ENCODE measurements at places on chromosomes 3 and 15.

GRCh38 chr3:160953686-160954085 lies 151.5 kb downstream of the B3GALNT1 start:
- no peak for DNase-seq

- no peak for DNase-seq
These were observed 17.7 kb downstream of the MYNN start for GRCh38 chr3:169790687-169791429.

DNA sequence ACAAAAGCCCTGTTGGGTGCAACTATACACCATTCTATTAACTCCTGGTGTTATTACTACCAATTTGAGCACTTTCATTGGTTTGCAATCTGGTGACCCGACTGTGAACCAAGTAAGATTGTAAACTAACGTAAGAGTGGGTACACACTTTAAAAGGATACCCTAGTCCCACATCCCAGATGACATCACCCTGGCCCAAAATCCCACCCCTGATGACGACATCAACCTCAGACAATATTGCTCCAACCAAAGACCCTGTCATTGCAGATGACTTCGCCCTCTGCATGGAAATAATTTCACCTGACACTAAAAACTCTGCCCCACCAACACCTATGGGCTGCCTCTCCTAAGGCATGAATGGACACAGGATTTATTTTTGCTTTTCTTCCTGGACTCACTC lies 25.6 kb upstream of the MKRN3 start:
- no peak for DNase-seq

GRCh38 chr3:23662079-23662617 lies 143.6 kb upstream of the UBE2E1 start:
- DNase-seq: no peak

DNA sequence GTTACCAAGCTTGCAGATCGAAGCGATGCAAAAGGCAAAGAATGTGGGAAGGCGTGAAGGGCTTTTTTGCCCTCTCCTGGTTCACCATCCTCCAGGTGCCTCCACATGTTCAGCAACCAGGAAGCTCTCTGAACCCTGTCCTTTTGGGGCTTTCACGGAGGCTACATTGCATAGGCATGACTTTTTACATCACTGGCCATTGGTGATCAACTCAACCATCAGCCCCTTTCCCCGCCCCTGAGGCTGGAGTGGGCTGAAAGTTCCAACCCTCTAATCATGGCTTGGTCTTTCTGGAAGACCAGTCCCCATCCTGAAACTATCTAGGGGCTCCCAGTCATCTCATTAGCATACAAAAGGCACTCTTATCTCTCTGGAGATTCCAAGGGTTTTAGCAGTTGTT lies 52.6 kb downstream of the UACA start:
- DNase-seq: no peak

DNA sequence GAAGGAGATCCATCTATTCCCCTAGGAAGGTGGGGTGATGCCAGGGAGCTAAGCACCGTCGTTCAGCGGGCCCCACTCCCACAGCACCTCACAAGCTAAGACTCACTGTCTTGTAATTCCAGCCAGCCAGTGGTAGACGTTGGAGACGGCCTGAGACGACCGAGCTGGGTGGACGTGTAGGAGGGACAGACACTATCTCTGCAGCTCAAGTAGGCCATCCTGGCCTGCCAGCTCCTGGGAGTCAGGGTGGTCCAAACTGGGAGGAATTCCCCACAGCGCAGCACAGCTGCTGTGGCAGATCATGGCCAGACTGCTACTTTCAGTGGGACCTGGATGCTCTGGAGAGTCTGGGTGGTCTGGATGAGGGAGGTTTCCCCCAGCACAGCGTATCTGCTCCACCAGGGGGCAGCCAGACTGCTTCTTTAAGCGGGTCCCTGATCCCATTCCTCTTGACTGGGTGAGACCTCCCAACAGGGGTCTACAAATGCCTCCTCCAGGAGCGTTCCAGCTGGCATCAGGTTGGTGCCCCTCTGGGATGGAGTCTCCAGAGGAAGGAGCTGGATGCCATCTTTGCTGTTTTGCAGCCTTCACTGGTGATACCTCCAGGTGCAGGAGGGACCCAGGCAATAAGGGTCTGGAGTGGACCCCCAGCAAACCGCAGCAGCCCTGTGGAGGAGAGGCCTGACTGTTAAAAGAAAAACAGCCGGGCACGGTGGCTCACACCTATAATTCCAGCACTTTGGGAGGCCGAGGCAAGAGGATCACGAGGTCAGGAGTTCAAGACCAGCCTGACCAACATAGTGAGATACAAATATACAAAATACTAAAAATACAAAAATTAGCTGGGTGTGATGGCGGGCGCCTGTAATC lies 27.6 kb downstream of the GNB5 start:
- DNase-seq: no peak

GRCh38 chr3:179069762-179070390 lies 1.7 kb downstream of the ZMAT3 start:
- DNase-seq: no peak

DNA sequence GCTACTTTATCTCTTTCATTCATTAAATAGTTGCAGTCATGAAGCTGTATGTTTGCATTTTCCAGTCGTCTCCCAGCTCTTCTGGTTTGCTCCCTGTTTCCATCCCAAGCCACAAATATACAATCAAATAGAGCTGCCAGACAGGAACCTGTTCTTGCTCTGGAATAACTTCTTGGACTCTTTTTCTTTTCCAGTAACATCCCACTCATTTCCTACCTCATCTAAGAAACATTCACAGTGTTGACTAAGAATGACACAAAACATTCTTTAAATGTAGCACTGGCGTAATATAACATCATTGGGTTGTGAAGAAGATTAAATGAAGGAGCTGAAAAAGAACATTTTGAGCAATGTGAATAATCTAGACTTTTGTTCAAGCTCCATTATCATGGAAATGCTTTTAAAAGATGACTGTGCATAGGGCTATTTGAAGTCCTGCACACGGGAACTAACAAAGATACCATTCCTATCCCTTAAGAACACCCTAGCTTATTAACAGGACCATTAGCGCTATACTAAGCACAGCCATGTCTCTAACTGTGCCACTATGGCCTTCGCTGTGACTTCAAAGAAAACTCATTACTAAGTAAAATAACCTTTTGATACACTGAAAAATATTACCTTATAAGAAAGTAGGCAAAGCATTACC lies 574.0 kb downstream of the NAALADL2 start:
- DNase-seq: no peak

- no peak for DNase-seq
These were observed 86.9 kb downstream of the IL5RA start for GRCh38 chr3:3023111-3023745.

GRCh38 chr3:77373619-77374018 lies 333.7 kb downstream of the ROBO2 start:
- no peak for DNase-seq

- no peak for DNase-seq
These were observed 25.3 kb downstream of the MEF2A start for GRCh38 chr15:99590913-99591646.

- no peak for DNase-seq
These were observed 40.9 kb upstream of the MRPL3 start for GRCh38 chr3:131543714-131544113.

Data from activated naive CD4-positive, alpha-beta T cell treated with Interleukin-2 at 50 U/mL for 16 hours (primary cell).